NCI-H1092 (cell line): ENCODE measurements at places on chromosomes 6 and 20.
A peak's percentile ranks its signal among the peaks of the same experiment; 100 is the strongest.

- no peak for DNase-seq
These were observed 50.7 kb downstream of the OPN5 start for GRCh38 chr6:47832386-47833100.

DNA sequence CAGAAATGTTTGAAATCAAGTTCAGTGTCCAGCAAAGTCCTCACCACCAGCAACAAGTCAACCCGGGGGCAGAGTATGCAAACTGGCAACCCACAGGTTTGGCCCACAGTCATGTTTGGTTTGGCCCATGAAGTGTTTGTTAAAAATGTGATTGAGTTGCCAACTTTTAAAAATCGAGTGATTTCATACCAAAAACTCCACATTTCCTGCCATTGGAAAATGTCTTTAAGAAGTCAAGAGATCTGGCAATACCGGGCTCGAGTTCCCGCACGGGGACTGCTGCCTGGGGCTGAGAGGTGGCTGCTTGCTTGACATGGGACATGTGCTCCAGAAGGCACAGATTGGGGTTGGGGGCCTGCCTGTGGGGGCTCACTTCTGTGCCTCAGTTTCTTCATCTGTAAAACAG is 36.1 kb downstream of the PREX1 start:
- no peak for DNase-seq

DNA sequence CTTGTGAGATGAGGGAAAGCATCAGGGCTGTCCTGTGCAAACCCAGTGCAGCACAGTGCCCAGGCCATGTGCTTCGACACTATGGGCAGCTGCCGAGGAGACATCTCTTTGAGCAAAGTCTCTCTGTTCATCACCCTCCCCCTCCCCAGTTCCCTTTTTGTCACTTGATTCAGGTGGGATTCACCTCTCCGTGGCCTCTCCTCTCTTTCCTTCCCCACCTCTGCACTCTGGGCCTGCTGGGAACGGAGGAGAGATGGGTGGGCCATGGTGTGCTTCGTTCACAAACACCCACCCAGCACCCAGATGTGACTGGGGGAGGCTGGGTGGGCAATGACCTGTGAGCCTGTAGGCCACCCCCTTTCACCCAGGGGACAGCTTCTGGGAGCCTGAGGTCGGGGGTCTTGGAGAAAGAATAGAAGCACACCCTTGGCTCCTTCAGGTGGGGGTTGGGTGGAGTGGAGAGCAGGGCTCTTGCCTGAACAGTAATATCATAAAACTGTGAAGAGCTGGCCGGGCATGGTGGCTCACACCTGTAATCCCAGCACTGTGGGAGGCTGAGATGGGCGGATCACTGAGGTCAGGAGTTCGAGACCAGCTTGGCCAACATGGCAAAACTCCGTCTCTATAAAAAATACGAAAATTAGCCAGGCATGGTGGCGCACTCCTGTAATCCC is 33.5 kb upstream of the DLGAP4 start:
- no peak for DNase-seq

DNA sequence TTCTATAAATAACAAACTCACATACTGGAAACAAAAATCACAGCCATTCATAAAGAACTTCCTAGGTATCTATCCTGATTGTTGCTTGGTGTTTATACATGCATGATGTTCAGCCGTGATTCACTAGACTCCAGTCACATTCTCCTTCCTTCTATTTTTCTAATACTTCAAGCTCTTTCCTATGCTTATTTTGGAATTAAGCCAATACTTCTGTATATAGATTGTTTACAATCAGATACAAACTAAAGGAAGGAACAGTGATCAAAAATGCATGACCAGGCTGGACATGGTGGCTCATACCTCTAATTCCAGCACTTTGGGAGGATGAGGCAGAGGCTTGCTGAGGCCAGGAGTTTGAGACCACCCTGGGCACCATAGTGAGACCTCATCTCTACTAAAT is 377.5 kb upstream of the IRAK1BP1 start:
- DNase-seq: no peak

GRCh38 chr6:116050737-116051136 is 10.0 kb downstream of the FRK start:
- no peak for DNase-seq

DNA sequence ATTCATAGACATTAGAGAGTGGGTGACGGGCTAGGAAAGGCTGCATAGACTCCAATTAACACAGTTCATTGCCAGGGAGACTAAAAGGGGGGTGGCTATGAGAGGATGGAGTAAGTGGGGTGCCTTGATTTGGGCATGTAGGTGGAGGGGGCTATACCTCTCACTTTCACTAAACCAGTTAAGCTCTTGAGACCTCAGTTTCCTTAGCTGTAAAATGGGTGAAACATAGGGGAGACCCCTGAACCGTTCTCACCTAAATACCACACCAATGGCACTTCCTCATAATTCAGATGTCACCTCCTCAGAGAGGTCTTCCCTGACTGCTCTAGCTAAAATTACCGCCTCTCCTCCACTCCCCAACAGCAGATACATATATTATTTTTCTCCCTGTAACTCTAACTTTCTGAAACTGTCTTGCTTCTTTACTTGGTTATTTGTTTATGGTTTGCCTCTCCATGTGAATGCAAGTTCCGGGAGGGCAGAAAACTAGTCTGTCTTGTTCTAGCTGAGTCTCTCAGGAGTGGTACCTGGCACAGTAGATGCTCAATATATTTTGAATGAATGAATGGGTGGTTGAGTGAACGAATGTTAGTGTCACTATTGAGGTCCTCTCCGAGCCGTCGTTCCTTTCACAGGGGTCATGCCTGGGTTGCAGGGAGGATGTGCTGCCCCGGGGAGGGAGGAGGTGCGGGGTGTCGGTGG is 615 bp upstream of the EYA2 start:
- no peak for DNase-seq

GRCh38 chr6:149054559-149055194 is 262.8 kb upstream of the TAB2 start:
- no peak for DNase-seq

DNA sequence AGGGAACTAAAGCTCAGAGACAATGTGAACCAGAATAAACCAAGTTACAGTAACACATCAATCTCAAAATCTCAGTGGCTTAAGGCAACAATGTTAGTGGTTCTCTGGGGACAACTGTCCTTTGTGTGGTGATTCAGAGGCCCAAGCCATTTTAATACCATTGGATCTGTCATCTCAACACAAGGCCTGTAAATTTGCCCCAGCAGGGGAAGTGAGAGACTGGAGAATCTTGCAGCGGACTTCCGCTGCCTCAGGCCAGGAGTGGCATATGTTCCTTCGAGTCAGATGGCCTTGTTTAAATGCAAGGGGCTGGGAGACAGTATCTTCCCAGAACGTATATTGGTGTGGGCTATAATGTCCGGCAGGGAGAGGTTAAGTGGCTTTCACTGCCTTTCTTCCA is 126.0 kb downstream of the CD83 start:
- DNase-seq: no peak

GRCh38 chr20:4961746-4962145 is 39.6 kb downstream of the SLC23A2 start:
- DNase-seq: no peak

GRCh38 chr6:26254724-26255123 is 110.3 kb upstream of the BTN3A2 start:
- DNase-seq: no peak

GRCh38 chr6:158868890-158869825 is 50.0 kb upstream of the EZR start:
- DNase-seq: peak; percentile 86

GRCh38 chr6:155026022-155026705 is 31.0 kb downstream of the TIAM2 start:
- DNase-seq: no peak
